ENCODE measurements at places on chromosomes 5 and 9.

DNA sequence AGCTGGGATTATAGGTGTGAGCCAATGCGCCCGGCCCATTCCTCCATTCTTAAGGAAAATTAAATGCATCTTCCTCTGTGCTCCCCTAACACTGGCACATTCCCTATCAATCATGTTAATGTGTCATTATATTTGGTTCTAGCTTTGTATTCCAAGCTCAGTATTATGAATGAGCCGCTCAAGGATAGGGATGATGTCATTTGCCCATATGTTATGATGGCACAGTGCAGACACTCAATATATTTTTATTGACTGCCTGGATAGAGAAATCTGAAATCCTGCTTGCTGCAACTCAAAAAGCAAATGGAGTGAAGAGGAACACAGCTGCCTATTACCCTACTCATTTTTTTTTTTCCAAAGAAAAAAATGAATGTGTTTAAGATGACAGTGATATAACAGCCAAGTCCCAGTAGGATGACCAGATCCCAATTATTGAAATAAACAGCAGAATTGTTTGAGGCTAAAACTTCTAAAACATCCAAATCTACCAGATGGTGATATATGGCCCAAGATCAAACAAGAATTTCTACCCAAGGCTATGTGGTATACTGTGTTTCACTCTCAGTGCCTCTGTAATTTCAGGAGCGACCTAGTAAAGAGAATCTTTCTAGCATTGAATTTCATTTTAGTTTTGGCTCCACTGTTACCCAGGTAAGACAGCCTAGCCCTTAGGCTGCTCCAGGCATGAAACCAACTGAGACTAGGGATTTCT lies 16.3 kb downstream of the SUSD1 start:
- no peak for DNase-seq

GRCh38 chr5:75610201-75610600 lies 1.1 kb upstream of the ANKDD1B start:
- no peak for DNase-seq

DNA sequence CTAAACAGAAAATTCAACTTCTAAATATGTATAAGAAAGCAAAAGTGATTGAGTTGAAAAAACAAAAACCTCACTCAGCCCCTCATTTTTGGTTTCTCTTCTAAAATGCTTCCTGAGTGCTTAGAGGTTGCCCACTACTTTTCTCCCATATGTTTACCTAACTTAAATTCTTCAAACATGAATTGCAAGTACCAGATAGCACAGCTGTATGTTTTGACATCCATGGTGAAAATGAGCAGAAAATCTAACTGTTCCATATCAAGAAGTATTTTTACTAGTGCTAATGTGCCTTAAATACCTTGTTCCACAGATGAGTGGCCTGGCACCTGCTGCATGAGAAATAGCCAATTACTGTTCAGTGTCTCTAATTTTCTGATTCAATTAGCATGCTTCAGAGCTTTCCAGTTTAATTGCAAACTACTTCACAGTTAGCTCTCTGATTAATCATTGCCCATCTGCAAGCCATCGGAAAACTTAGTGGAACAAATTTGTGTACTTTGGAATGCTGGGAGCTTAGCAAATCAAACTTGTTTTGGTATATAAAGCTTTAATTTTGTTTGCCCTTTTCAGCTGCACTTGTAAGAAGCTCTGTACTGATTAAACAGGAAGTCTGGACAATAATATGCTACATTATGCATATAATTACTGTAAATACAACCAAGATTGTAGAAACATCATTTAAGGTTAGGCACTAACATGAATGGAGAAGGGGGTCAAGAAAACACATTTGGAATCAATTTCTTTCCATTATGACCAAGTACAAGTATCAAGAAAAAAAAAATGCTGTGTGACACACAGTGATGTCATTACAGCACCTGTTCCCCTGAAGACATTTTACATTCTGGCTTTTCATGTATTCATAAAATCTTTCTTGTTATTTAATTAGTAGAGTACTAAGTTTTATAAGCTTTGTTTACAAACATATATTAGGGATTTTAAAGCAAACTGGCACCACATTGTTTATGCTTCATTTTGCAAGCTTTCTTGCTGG lies 65.6 kb downstream of the POU5F2 start:
- no peak for DNase-seq

DNA sequence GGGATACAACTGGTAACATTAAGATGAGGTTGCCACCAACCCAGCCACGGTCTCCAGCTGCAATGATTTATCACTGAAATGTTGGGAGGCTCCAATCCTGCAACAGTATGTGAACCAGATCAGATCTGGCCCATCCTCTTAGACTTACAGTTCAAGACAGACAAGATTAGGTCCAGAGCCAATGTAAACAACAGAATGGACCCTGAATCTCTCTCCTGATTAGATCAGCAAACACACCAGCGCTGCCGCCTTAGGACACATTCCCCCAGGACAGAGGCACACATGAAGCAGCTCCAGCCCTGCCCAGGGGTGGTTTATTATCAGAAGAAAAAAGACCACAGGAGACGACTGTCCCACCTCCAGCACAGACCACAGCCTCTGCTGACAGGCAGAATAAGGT lies 82.1 kb downstream of the SLIT3 start:
- DNase-seq = no peak
